ENCODE measurements at places on chromosomes 4 and X.

- DNase-seq: no peak
Measured at GRCh38 chrX:53669258-53669657, 17.3 kb downstream of the HUWE1 start.

DNA sequence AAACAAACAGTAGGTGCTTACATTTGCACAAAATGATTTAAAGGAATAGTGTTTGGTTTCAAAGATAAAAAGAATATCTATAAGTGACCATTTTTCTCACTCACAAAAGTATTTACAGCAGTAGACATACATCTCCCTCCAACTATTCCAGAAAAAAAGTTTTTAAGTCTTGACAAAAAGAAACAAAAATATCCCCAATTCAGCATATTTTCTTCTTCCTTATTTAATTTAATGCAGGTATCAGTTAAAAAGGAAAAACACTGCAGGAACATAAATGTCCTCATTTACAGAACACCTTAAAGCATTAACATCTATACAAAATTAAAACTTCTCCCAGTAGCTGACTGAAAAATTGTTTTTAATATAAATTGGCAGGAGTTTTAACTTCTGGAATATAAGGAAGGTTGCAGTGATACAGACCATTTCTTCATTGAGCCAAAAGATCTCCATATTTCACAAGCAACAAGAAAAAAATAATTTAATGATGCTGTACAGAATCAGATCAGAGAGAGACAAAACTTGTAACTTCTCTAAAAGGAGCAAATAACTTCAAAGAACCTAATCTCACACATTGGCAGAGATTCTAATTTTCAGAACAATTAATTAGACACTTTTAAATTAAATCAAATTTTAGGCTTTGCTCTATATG is 4.3 kb downstream of the MAB21L2 start:
- no peak for DNase-seq

DNA sequence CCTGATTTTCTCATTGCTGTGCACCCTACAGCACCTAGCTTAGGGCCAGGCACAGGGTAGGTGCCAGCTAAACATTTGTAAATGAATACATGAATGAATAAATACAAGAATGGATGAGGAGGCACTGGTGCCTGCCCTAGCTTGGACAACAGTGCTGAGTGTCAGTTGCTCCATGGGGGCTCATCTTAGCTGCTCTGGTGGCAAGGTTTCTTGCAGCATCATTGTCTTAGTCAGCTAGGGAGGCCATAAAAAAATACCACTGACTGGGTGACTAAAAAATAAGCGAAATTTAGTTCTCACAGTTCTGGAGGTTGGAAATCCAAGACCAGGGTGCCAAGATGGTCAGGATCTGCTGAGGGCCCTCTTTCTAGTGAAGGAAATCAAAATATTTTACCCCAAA is 31.2 kb downstream of the TMEM31 start:
- DNase-seq: no peak

DNA sequence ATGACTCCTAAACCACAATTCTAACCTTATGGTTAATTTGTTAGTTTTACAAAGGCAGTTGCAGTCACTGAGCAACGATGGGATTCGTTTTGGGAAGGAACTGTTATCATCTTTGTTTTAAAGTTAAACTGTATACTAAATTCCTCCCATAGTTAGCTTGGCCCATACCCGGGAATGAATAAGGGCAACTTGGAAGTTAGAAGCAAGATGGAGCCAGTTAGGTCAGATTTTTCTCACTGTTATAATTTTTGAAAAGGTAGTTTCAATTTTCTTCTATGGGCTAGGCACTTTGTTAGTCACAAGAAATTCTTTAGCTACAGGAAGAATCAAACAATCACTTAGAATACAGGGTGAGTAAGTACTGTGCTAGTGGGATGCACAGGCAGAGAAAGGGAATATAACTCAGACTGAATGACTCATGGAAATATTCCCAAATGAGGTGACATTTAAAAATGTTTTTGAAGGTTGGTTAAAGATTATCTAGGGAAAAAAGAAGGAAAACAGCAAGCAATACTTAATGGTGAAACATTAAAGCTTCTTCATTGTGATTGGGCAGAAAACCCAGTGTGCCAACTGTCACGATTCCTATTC is 153.6 kb downstream of the MAGEB17 start:
- no peak for DNase-seq

DNA sequence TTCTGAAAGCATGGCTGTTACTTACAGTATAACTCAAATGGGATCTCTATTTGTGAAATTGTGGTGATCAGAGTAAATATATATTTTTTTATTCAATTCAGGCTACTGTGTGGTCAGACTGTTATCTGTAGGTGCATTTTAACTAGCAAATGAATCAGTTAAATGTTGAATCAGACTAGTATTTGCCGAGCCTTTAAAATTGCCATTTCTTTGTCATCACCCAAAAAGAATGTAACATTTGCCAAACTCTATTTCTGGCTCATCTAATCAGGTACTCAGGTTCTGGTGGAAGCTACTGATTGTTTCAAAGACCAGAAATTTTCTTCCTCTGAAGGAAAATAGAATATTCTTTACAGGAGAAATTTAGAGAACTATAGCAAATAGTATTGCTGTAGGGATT is 1.8 kb upstream of the NAA15 start:
- no peak for DNase-seq

- no peak for DNase-seq
Measured at GRCh38 chr4:86338989-86339388, 20.9 kb downstream of the MAPK10 start.
